ENCODE measurements at places on chromosomes 4 and X. TPM values are rescaled to one million over a fixed set of nuclear protein-coding genes. Genes with fewer than 3 reads are reported as not detected.

Gene PABPC1L2B
- not detected for total RNA-seq

Gene ENPP6
- 3.9 TPM for total RNA-seq

Gene PRMT9
- 24.0 TPM for total RNA-seq

Gene NEIL3
- 3.9 TPM for total RNA-seq

Gene NRK
- 39.6 TPM for total RNA-seq

Gene GBA3
- total RNA-seq = 13.3 TPM

Gene VCX3B
- not detected for total RNA-seq

Gene XAGE1A
- total RNA-seq = not detected

Gene METAP1
- total RNA-seq = 35.4 TPM

Gene AFF2
- total RNA-seq = 6.1 TPM

Gene TLR10
- total RNA-seq = 1.1 TPM

Gene HPGDS
- 5.1 TPM for total RNA-seq

Gene BEND2
- total RNA-seq = not detected

Gene FGFBP1
- 0.12 TPM for total RNA-seq

Gene CFAP299
- total RNA-seq = 0.29 TPM

Gene SMIM9
- not detected for total RNA-seq

Gene NR0B1
- 0.53 TPM for total RNA-seq

Gene PNMA6A
- total RNA-seq = 6.7 TPM

Gene PABPC5
- total RNA-seq = 5.2 TPM

Gene DUSP9
- total RNA-seq = 72.7 TPM

Gene BTC
- 4.0 TPM for total RNA-seq

Gene CITED1
- total RNA-seq = 8.6 TPM

Gene LONRF3
- 3.2 TPM for total RNA-seq

Gene ATP2B3
- total RNA-seq = 0.12 TPM

Gene SAGE1
- not detected for total RNA-seq

Gene FATE1
- total RNA-seq = 0.29 TPM

Gene FGF5
- not detected for total RNA-seq

Gene KIF4A
- total RNA-seq = 7.6 TPM

Gene FGA
- 1.6 TPM for total RNA-seq
